ENCODE measurements at places on chromosomes 6 and 20.

- DNase-seq = no peak
Measured at GRCh38 chr6:95856876-95857364, 158.9 kb upstream of the FUT9 start.

- no peak for DNase-seq
Measured at GRCh38 chr6:12350644-12351170, 60.5 kb downstream of the EDN1 start.

- DNase-seq = no peak
Measured at GRCh38 chr6:83884523-83884922, 25.0 kb downstream of the CYB5R4 start.

DNA sequence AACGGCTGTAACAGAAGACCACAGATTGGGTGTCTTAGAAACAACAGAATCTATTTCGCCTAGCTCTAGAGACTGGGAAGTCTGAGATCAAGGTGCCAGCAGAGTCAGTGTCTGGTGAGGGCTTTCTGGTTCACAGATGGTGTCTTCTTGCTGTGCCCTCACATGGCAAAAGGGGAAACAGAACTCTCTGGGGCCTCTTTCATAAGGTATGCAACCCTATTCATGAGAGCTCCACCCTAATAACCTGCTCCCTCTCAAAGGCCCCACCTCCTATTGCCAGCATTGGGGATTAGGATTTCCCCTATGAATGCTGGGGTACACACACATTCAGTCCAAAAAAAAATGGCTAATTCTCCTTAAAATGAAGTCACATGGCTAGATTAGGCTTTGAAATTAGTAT, 10.0 kb downstream of the TXNDC5 start:
- DNase-seq = no peak

- DNase-seq = no peak
Measured at GRCh38 chr20:6974838-6975237, 207.4 kb downstream of the BMP2 start.

GRCh38 chr20:42721923-42722322, 467.8 kb downstream of the PTPRT start:
- no peak for DNase-seq

DNA sequence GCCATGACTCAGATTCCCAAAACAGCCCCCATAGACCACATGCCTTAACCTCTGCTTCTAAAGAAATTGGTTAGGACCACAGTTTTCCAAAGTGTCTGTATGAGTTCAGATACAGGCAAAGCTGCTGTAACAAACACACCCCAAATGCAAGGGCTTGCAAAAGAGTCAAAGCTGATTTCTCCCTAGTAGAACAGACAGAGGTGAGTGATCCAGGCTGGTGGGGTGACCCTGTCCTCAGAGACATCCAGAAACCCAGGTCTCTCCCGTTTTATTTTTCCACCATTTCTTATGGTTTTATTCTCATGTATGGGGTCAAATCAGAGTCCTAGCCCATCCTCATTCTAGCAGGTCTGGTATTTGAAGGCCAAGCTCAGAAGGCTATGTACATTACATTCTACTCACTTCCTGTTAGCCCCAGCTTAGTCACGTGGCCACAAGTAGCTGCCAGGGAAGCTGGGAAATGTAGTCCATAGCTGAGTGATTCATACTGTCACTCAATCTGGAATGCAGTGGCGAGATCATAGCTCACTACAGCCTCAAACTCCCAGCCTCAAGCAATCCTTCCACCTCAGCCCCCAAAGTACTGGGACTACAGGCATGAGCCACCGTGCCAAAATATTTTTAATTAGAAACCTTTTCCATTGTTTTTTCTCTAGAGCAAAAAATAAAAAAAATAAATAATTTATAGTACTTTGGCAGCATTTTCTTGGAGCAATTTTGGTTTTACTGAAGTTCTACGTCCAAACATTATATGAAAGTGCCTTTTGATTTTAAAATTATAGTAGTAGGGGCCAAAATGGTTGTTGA, 175.2 kb downstream of the ZMYND8 start:
- no peak for DNase-seq
